ENCODE measurements at places on chromosomes 12 and 14.
A peak's percentile ranks its signal among the peaks of the same experiment; 100 is the strongest.

DNA sequence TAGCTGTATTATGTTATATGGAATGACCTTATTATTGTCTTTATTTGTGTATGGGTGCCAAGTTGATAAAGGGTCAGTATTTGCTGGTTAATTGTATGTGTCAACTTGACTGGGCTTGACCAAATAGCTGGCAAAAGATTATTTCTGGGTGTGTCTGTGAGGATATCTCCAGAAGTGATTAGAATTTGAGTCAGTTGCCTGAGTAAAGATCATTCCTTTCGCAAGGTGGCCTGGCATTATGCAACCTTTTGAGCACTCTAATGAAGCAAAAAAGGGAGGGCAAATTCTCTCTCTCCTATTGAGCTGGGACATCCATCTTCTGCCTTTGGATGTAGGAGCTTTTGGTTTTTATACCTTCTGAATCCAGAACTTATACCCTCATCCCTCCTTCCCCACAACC, 82.2 kb downstream of the ATXN7L3B start:
- no peak for DNase-seq

DNA sequence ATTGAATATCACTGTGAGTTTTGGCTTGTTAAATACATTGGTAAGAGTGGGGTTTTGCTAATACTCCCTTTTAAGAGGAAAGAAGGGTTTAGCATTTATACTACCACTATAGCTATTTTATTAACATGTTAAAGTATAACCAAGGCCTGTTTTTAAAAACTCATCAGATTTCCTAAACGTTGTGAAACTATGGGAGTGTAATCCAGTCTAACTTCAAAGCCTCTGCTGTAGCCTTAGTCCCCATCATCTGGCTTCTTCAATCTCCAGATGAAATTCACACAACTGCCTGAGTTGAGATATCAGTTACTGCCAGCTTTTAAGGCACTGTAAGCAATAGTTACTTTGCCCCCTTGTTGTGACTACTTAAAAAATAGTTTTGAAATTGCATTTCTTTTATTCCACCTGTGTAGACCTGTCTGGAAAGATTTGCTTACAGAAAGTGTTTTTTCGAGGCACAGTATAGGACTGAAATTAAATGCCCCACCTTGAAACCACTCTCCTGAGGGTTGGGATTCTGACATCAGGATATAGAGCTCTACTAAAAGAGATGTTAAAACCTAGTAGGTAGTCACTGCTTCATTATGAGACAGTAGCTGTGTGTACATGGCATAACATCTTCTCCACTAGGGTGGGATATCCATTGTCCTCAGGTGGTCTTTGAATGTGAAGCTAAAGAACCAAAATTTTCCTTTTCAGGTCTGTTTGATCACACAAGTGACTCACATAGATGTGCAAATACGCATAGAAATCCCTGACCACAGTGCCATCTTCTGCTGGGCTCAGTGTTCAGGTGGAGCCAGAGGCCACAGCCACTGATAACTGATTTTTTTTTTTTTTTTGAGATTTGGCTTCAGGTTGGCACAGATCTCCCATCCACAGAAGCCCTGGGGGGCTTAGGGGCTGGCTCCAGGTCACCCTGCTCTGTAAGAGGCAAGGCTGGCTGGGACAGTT, 125.5 kb downstream of the DAAM1 start:
- DNase-seq = no peak

DNA sequence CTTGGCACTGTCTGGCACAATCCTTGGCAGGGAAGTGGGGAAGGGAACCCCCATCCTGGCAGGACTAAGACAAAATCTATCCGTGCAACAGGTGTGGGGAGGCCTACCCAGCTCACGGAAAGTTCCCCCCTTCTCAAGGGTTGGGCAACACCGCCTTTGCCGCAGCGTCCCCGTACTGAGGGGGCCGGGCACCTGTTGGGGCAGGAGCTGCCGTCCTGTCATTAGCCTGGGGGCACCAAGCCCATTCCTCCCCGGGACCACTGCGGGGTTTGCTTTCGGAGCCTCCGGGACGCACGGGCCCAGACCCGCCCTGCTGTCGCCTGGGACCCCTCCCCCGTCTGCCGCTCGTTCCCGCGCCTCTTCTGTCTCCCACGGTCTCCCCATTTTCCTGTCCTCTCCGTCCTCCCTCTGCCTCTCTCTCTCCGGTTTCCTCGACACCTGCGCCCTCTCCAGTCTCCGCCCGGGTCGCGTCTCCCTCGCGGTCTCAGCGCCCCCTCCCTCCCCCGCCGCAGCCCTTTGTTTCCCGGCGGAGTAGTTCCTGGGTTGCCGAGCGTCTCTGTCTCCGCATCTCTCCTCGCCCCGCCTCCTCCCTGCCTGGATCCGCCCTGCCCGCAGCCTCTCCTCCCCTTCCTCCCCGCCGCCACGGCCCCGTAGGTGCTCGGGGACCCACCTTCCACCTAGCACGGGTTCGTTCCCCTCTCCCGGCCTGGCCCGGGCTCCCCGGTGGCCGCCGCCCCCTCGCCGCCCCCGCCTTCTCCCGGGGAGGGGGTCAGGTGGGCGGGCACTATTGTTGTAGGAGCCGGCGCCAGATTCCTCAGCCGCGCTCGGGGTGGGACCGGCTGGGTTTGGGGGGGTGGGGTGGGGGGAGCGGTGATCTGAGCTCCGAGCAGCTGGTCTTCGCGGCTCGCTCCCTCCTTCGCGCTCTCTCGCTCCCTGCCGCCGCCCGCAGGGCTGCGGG, at the start of gene CACNB3:
TSS of gene CACNB3 (plus strand) at position 624 of the 958 bp plus-strand sequence. CDS start 434 bp downstream, outside the sequence.
- DNase-seq = peak; percentile 70

DNA sequence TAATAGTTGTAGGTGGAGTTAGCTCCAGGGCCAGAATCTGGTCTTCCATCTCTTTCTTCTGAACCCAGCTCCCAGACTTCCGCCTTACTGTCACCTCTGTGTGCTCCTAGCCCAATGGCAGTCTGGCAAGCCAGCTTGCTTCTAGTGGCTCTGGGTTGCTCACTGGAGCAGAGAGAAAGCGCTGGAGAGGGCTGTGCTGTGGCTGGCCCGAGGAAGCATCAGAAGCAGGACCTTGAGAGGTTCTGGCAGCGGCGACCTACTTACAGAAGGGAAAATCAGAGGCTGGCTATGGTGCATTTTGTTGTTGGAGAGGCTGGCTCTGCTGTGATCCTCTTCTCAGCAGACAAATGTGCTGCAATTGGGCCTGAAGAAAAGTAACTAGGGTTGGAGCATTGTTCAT, 28.6 kb downstream of the KCNA5 start:
- no peak for DNase-seq

DNA sequence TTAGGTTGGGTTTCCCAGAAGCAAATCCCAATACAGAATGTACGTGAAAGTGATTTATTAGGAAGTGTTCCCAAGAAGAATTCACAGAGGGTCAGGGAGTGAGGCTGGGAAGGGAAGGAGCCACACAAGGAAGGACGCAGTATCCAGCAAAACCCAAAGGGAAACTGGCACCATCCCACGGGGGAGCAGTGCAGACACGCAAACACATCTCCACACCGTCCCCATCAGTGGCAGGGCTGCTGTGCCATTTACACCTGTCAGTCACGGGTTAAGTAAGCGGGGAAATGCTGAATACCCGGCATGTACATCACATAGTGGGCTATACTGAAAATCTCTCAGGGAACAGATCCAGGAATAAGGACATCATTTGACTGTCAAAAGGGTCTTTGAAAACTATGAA, 93.9 kb downstream of the SLC38A1 start:
- DNase-seq = no peak

DNA sequence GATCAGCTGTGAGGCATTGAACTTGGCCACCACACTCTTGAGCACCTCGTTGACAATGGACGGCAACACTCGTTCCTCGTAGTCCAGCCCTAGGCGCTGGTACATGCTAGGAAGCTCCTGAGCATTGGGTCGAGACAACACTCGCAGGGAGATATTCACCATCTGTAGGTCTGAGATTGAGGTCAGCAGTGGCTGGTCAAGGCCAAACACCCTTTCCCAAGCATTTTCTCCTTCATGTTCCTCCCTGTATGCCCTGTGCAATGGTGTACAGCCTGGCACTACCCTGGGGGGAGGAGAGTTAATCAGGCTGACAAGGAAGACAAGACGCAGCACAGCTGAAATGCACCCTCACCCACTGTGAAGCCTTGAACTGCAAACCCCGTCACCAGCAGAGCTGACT, 2.0 kb downstream of the PHB2 start:
- no peak for DNase-seq

DNA sequence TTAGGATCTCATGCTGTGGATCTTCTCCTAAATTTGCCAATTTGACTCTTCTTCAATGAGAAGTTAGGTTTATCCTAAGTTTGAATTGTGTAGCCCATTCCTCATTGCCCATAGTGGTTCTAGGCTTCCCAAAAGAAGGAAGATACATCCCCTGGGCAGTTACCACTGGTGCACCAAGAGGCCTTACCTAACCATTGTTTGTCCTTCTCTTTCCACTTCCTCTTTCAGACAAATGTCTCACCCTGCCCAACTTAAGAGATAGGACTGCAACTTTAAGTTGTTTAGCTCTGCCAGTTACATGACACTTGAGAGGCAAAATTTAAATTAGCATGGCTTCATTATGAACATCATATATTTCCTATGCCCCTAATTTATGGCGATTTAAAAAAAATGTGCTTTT, 9.4 kb upstream of the KCNH3 start:
- no peak for DNase-seq

- DNase-seq = no peak
Measured at GRCh38 chr14:37223947-37224474, 26.3 kb downstream of the MIPOL1 start.

DNA sequence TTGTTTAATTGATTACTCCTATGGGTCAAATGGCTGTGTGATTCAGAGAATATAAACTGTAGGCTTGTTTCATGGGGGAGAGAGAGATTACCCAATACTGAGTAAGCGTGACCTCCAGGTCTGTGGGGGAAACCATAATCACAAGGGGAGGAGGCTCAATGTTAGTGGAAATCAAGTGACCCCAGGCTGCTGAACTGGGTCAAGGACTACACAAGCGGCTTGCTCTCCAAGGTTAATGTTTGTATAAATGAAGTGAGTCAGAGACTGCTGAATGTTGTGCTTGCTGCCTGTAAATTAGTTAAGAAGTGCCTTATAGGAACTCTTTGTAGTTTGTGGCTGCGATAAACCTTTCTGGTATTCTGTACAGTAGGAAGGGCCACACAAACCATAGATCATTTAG, 479.7 kb downstream of the AACS start:
- DNase-seq = no peak

- DNase-seq = peak; percentile 78
Measured at GRCh38 chr14:92783813-92784431, 10.2 kb upstream of the GOLGA5 start.

DNA sequence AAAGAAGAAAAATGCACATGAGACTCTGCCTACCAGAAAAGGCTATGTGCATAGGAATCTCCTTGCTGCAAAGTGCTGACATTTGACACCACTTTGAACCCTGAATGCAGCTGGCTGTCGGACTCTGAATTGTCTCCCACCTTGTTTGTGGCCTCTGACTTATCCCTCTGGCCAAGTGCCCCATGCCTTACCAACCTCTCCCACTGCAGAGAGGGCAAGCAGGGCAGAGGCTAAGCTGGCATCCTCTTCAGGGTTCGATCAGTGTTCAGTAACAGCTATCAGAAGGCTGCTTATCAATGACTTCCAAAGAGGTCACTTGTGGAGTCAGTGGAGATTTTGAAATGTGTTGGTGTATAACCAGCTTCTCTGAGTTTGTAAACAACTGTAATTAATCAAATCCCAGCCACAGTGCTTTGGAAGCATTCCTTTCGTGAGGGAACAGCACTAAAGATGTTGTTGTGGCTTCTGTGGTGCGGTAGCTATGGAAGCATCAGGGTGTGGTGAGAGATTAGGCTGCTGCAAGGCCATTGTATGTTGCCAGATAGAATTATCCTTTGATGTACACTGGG, 22.6 kb upstream of the BMP4 start:
- no peak for DNase-seq

GRCh38 chr14:50338587-50338986, 26.5 kb downstream of the DMAC2L start:
- no peak for DNase-seq

GRCh38 chr14:101917413-101918017, 46.9 kb upstream of the DYNC1H1 start:
- no peak for DNase-seq

DNA sequence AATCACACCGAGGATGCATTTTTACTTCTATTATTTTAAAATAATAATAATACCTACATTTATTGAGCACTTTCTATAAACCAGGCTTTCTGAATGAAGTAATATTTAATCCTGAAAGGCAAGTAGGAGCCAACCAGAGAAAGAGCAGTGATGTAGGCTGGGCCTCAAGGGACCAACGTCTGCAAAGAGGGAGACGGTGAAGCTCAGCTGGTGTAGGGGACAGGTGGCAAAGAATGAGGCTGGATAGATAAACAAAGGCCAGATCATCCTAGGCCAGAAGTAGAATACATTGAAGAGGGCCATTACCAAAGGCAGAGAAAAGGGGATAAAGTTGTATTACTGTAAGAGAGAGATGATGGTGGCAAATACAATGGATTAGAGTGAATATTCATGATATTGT, 810 bp upstream of the TMBIM4 start:
- no peak for DNase-seq

DNA sequence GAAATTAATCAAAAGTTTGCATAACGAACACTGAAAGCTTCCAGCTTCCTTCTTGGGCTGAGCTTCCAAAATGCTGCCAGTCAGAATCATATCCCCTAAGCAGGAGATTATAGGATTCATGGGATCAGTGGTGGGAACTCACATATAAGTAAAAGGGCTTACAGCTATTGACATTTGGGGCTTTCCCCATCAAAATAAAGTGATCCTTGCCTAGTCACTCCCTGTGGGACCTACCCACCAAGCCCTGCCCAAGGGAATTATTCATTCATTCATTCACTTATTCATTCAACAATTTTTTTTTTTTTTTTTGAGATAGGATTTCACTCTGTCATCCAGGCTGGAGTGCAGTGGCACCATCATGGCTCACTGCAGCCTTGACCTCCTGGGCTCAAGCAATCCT, 47.5 kb upstream of the NR1H4 start:
- DNase-seq = no peak

GRCh38 chr14:44383636-44384035, 123.4 kb downstream of the FSCB start:
- no peak for DNase-seq

GRCh38 chr12:57181561-57182155, 34.2 kb upstream of the LRP1-AS start:
- DNase-seq = no peak

GRCh38 chr14:99143126-99143525, 128.9 kb downstream of the BCL11B start:
- DNase-seq = no peak

- no peak for DNase-seq
Measured at GRCh38 chr12:15672671-15673270, 116.4 kb downstream of the EPS8 start.

GRCh38 chr12:70069221-70070105, 173.8 kb upstream of the CNOT2 start:
- no peak for DNase-seq

DNA sequence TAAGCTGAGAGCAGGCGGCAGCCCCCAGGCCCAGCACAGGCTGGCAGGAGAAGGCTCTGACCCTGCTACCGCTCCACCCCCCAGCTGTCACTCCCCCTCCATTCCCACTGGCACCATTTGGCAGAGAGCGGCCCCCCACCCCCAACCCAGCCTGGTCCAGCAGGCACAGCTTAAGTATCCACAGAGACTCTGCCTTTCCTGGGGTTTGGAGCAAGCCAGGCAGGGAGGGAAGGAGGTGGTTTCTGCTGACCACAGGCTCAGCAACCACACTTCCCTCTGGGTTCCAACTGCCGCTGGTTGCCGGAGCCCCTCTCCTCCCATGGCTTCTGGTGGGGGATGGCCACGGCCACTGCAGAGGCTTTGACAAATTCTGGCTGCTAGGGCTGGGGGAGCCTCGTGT, 30.5 kb upstream of the CCND2 start:
- no peak for DNase-seq

GRCh38 chr12:112239020-112239419, 113.7 kb downstream of the TRAFD1 start:
- no peak for DNase-seq
